ENCODE measurements at places on chromosomes 13 and 19. TPM values are rescaled to one million over a fixed set of nuclear protein-coding genes. Genes with fewer than 3 reads are reported as not detected.

Gene PSG5
- total RNA-seq, result not detected

GRCh38 chr13:60646620-60647019 lies 249.6 kb downstream of the TDRD3 start:
- no peak for DNase-seq

Gene MEIS3
- 97.6 TPM for total RNA-seq

DNA sequence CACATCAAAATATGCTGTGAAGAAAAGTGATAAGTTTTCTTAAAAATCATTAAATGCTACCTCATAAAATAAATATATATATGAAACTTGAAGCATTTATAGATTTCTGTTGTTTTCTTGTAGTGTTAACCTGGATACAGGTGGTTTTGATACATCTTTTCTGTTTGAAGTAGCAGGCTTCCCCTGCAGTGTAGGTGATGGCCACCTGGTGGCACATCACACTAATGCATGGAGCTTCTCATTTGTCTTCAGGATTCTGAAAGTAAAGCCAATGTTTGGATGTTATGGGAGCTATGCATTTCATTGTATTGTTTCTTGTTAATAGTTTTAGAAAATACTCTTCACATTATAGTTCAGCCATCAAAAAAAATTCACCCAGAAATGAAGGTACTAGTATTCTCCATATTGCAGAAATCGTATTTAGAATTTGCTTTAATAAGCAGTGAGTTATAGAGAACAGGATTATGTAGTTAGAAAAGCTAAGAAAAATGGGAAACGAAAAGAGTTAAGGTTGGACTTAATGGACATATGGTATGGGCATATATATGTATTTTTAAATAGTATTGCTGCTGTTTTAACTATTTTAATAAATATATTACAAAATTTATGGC lies 18.7 kb downstream of the GPR180 start:
- DNase-seq, result no peak

- no peak for DNase-seq
These were observed 19.9 kb downstream of the NWD1 start for GRCh38 chr19:16739546-16739945.

DNA sequence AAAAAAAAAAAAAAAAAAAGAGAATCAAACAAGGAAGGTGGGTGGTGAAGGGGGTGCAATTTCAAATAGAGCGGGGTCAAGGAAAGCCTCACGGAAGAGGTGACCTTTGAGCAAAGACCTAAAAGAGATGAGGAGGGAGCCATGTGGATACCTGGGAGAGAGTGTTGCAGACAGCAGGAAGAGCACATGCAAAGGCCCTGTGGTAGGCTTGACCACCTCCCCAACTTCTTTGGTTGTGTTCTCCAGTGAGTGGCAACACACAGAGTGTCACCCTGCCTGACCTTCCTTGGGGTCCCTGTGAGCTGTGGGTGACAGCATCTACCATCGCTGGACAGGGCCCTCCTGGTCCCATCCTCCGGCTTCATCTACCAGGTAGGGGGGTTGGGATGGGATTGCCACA lies 11.4 kb downstream of the PALM3 start:
- no peak for DNase-seq

- DNase-seq, result no peak
These were observed 13.8 kb upstream of the SLC1A5 start for GRCh38 chr19:46802152-46802551.

GRCh38 chr13:66528944-66529576 lies 701.1 kb downstream of the PCDH9 start:
- DNase-seq, result no peak

DNA sequence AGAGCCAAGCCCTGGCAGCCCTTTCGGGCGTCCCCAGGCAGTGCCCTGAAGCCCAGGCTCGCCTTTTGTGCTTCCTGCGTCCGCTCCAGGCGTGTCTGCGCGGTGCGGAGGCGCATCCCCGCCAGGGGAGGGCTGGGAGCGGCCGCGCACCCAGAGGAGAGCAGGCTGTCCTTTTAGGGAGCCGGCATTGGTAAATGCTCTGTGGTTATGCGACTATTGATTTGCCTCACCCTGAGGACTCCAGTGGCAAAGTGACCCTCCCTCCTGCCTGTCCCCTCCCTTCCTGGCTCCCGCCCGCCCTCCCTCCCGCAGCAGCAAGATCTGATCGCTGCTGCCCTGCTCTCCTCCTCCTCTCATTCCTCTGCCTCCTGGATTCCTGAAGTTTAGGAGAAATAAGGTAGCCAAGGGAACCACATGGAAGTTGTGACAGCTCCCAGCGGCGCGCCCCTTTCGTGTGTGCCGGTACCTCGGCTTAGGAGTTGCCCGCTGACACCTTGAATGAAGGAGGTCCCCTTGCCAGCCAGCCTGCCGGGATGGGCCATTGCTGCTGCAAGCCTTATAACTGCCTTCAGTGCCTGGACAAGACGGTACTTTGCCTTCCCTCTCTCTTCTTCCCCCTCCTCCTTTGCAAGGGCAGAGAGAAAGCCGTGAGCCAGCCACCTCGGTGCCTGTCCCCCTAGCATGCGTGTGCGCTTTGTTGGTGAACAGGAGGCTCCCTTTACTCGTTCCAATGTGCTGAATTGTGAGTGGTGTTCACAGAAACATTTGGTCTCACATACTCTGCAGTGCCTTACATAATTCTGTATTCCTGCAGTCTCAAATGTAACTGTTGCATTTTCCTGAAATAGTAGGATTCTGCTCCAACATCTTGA lies 166.9 kb downstream of the SLC7A1 start:
- DNase-seq, result peak; percentile 30

Gene CACNA1A
- 5.8 TPM for total RNA-seq

Gene ITGBL1
- 2.6 TPM for total RNA-seq

GRCh38 chr13:19061278-19061677 lies 120.3 kb downstream of the TUBA3C start:
- no peak for DNase-seq

- DNase-seq, result no peak
These were observed 317.4 kb downstream of the NALCN start for GRCh38 chr13:101098873-101099272.

DNA sequence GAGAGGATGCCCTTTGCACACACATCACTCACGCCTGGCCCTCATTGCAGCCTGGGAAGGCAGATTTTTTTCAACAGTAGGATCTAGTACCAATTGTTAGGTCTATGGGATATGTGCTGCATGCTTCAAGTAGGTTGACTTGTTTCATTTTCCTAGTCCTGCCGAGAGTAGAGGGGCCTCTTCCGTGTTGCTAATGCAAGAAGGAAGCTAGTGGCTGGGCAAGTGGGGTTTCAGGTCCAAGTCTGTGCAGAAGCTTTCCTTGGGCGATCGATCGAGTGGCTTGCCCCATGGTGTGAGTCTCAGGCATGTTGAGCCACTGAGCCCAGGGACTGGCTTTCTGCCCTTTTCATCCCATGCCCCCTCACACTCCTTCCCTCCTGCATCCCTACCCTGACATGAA lies 13.7 kb downstream of the ILF3 start:
- DNase-seq, result no peak

DNA sequence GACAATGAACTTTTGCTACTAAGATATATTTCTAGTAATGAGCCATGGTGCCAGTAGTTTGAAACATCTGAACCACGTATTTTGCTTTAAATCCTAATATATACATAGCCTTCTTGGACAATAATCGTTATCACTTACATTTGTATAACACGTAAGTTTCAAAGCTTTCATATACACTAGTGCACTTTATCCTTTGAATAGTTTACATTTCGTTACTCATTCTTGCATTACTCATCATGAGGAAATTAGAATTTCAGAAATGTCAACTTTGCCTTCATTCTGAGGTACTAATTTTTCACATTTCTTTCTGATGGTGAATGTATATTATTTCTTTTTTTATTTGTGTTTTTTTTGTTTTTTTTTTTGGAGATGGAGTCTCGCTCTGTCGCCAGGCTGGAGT lies 5.8 kb downstream of the KBTBD7 start:
- no peak for DNase-seq

- DNase-seq, result no peak
These were observed 52.8 kb downstream of the MYO9B start for GRCh38 chr19:17128403-17128802.

Gene CD209
- 8.8 TPM for total RNA-seq

Gene TNNI3
- not detected for total RNA-seq

GRCh38 chr13:32737111-32737571 lies 150.9 kb downstream of the PDS5B start:
- no peak for DNase-seq

Gene PSG7
- not detected for total RNA-seq

DNA sequence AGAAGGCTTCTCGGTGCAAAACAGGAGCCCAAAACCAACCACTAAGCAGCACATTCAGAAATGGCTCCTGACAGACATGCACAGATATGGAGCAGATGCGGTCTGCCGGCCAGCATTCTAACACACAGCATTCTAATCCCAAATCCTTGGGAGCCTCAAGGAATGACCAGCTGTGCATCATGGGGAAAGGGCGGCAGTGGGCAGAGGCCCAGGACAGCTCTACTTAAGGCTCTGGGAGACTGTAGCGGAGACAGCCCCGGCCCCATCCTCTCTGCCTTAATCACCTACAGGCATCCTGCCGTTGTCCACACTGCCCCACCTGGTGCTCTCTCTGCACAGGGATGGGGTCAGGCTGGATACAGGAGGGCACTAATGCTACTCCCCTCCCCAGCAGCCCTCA lies 1016.0 kb downstream of the UQCRFS1 start:
- DNase-seq, result no peak

DNA sequence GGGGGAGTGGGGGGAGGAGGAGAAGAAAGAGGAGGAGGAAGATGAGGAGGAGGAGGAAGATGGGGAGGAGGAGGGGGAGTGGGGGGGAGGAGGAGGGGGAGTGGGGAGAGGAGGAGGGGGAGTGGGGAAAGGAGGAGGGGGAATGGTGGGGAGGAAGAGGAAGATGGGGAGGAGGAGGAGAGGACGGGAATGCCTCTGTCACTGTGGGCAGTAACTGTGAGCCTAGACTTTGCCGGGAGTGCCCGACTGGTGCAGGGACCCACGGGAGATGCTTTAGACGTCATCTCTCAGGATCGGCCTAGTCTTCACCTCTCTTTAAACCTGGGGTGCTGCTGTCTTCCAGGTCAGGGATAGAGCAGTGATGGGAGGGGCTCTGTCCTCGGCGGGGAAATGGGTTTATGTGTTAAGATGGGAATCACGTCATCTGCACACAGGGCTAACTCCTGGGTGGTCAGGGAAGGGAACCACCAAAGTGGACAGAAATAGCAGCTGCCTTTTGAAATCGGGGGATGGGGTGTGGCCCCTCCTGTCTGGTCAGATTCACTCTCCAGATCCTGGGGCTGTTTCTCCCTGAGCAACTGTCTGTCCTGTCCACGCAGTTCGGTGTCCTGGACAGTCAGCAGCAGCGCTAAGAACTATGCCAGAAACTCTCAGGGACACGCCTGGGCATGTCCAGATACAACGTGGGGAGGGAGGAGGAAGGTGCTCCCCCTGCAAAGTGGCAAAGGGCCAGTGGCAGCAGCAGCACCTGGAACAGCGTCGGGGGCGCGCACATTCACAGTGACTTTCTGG lies 26.9 kb downstream of the GAS6 start:
- peak; percentile 79 for DNase-seq

DNA sequence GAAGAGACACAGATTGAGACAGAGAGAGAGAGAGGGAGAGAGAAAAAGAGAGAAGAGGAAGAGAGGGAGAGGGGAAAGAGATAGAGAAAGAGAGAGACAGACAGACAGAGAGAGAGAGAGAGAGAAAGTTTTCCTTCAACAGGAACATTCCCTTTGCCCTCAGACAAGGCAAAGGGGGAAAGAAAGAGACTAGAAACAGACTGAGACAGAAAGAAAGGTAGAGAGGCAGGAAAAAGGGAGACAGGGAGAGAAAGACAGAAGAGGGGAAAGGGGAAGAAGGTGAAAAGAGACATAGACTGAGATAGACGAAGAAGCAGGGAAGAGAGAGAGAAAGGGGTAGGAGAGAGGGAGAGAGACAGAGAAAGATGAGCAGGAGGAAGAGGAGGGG lies 18.5 kb upstream of the ZNF175 start:
- no peak for DNase-seq
